8988T (cell line): ENCODE measurements at places on chromosomes 5 and 9.
A peak's percentile ranks its signal among the peaks of the same experiment; 100 is the strongest.

DNA sequence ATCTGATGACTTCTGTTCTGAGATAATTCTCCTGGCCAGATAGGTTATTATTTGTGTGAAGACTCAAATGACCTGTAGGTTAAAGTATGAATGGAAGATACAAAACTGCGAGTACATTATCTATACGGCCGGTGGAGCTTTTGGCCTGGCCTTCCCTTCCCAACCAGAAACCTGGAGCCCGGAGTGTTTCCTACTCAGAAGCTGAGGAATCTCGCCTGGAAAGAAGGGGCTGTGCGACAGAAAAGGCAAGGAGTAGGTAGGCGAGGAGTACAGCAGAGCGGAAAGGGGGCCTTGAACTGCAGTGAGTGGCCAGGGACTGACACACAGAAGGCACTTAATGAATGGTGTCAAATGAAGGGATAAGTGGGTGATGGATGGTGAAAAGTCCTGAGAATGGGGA is 34.6 kb downstream of the ANGPTL2 start:
- no peak for DNase-seq

DNA sequence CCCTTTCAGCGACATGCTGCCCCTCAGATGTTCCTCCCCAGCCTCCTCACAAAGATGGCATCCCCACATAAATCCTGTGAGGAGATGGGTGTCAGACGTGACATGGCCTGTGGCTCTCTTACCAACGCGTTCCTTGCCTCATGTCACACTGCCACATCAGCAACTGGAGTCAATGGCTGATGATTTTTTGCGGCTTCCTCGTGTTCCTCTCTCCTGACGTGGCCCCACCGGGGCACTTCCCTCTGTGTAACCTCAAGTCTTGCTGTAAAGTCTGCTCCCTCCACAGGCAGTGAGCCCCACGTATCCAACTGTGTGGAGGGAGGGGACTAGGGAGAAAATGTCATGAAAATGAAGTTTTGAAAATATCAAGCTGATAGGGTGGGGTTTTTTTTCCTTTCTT is 53.2 kb upstream of the SHISAL2B start:
- DNase-seq, result no peak

- no peak for DNase-seq
Measured at GRCh38 chr9:5354184-5354583, 14.5 kb upstream of the RLN1 start.

GRCh38 chr5:160970605-160971191 is 118.7 kb upstream of the ATP10B start:
- DNase-seq, result no peak

DNA sequence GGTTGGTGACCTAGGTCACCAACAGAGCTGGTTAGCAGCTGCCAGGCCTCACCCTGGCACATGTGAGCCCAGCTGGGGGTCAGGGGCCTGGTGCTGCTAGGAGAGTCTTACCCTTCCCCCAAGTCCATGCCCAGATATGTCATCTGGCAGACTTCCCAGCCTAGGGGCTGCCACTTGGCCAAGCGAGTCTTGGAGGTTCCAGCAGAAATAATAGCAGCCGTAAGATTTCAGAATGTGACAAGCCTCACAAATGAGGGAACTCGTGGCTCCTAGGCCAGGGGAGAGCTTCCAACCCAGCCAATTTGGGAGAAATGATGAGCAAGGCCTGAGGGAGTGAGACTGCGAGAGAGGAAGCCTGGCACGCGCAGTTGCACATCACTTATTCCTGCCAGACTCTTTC is 11.1 kb downstream of the URM1 start:
- DNase-seq, result no peak

DNA sequence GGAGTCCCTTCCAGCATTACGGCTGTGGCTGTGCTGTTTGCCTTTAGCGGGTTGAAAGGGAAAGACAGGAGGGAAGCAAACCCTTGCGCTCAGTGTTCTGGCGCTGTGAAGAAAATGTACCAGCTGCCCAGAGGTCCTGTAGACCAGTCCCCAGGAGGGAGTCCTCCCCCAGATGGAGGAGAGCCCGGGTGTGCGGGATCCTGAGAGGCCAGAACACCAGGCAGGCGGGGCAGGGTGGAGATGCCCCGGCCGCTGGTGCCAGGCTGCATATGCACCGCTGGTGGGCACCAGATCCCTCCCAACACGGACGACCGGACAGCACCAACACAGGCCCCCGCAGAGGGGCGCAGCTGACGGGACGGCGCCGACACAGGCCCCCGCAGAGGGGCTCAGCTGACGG is 37.2 kb upstream of the SLC9A3 start:
- no peak for DNase-seq

- DNase-seq, result no peak
Measured at GRCh38 chr5:7415123-7415522, 19.2 kb downstream of the ADCY2 start.

- no peak for DNase-seq
Measured at GRCh38 chr9:115988701-115989100, 164.9 kb upstream of the PAPPA start.

DNA sequence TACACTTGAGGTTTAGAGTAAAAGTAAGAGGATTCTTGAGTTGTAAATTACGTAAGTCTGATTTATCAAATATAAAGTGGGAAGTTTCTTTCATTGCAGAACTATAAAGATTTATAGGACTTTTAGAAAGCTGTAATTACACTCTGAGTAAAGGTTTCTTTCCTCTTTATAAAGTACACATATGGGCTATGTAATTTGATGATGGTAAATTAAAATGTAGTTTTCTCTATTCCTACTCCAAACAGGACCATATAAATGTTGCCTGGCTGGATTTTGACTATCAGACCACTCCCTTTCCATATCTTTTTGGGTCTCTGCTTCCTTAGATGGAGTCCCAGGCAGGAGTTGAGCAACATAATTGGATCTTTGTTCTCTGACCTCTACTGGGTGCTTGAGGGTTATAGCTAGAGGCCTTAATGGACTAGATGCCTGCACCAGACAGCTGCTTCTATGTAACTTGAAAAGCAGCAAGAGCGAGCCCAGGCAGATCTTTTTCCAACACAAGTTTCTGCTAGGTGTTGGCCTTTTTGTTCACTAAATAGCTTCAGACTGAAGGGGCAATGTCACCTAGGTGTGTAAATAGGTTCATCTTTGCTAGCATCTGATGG is 11.4 kb upstream of the TEX48 start:
- DNase-seq, result no peak

GRCh38 chr9:96686638-96687335 is 31.7 kb upstream of the PRXL2C start:
- peak; percentile 63 for DNase-seq

GRCh38 chr9:83032065-83032625 is 30.8 kb downstream of the RASEF start:
- DNase-seq, result no peak

DNA sequence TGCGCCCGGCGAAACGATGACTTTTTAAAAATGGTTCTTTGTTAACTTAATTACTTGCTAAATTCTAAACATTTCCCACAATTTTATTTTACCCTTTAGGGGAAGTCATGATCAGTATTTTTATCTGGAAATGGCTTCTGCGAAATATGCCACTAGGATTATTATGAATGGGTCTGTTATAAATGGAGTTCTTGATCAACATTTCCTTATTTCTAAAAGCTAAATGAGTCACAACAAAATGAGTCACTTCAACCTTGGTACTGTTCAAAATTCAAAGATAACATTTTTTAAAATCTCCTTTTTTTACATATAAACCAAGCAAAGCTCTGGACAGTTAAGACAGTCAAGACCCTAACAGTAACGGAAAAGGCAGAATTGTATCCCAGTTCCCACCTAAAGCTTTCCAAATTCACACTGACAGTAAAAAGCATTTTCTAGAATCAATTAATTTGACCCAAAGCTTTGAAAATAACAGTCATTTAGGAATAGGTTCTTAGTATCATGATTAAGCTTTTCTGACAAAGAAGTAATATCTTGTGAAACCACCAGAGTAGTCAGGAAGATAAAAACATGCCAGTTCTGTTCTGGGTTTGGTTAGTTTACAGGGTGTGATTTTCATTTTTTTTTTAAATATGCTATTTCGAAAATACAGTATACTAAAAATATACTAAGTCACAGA is 81.7 kb downstream of the LHFPL2 start:
- no peak for DNase-seq

- DNase-seq, result no peak
Measured at GRCh38 chr9:117470902-117471301, 56.0 kb upstream of the ASTN2 start.

GRCh38 chr5:12659686-12660085 is 755.4 kb upstream of the CTNND2 start:
- DNase-seq, result no peak

GRCh38 chr9:30410273-30410672 is 1974.2 kb upstream of the ACO1 start:
- DNase-seq, result no peak

DNA sequence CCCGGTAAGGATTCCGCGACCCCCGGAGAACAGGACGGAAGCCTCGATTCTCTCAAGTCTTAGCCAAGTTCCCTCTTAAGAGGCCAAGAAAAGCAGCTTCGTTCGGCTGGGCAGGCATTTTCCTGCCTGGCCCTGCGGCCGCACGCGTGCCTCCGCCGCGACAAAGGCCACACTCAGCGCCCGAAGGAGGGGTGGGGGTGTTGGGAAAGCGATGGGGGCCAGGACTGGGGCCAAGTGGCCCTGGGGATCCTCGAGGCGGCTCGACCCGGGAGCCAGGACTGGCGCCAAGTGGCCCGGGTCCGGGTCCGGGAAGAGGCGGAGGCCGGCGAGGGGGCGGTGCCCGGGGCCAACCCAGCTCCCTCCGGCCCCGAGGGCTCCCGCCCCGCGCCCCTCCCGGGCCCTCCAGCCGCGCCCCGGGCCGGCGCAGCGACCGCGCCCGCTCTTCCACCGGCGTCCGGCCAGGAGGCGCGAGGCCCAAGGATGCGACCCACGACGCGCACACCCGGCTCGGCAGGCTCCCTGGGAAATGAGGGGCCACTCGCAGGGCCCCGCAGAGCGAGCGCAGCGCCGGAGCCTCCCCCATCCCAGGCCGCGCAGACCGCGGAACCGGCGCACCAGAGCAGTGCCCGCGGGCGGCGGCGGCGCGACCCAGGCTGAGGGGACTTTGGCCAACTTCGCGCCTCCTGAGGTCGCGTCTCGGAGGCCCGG is 756 bp downstream of the VAV2 start:
- no peak for DNase-seq

DNA sequence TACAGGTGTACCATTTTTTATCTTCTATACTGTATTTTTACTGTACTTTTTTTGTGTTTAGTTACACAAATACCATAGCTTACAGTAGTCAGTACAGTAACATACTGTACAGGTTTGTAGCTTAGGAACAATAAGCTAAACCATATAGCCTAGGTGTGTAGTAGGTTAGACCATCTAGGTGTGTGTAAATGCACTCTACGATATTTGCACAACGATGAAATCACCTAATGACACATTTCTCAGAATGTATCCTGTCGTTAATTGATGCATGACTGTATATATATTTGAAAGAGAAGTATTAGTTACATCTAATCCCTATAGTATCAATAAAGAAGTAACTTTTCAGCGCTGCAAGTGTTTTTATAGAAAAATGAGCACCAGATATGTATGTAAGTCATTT is 138.8 kb downstream of the TRPM6 start:
- no peak for DNase-seq

DNA sequence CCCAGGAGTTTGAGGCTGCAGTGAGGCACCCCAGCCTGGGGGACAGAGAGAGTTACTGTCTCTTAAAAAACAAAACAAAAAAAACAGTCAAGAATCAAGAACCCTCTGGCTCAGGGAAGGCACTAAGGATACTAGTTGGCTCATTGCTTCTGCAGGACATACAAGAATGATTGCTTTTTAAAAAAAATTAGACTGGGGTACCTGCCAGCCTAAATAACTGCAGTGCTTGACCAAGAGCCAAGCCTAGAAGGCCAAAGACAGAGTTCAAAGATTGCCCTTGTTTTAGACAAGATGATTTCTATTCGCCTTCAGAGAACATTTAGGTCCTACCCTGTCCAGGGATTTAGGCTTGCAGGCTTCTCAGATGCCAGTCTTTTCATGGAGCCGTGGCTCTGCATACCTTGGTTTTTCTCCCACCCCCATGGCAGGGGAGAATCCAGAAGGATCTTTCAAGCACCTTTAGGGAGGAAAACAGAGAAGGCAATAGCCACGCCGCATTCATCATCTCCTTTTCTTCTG is 93.7 kb upstream of the IL6ST start:
- DNase-seq, result no peak

DNA sequence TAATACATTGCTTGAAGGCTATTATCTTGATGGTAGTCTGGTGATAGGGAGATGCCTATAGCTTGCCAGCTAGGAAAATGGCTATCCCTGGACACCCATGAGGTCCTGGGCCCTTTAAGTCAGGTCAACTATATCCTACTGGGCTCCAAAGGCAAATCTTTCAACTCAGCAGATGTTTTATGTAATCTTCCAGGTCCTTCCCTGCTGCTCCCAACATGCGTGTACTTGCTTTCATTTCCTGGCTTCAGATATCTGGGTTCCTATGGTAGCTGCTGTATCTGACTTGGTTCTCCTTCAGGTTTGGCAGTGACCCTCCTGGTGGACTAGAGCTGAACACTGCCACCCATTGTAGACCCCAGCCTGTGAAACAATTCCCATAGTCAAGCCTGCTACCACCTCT is 32.4 kb upstream of the GAS1 start:
- no peak for DNase-seq

DNA sequence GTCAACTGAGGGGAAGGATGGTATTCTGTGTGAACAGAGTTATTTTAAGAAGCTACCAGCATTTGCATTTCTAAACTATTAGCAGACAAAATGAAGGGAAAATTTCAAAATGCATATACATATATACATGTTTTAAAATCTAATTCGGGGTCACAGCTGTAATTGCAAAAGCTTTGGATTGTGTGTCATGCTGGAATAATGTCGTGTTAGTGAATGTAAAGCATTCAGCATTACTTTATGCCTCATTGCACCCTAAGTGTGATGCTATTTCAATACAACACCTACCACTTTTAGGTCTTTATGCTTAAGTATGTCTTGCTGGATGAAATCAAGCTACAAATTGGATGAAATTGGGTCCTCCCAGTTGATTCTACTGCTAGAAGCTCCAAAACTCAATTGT is 687.6 kb upstream of the MEF2C start:
- DNase-seq, result no peak

- no peak for DNase-seq
Measured at GRCh38 chr9:20361229-20361628, 261.1 kb downstream of the MLLT3 start.

DNA sequence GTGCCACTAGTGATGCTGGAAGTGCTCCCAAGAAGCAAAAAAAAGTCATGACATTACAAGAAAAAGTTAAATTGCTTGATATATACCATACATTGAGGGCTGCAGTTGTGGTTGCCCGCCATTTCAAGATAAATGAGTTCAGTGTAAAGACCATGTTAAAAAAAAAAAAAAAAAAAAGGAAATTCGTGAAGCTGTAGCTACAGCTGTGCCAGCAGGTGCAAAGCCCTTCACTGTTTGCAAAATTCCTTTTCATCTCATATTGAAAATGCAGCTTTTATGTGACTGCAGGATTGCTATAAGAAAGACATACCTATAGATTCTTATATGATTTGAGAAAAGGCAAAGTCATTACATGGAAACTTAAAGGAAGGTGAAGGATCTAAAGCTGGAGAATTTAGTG is 179.6 kb upstream of the POU5F2 start:
- DNase-seq, result no peak

DNA sequence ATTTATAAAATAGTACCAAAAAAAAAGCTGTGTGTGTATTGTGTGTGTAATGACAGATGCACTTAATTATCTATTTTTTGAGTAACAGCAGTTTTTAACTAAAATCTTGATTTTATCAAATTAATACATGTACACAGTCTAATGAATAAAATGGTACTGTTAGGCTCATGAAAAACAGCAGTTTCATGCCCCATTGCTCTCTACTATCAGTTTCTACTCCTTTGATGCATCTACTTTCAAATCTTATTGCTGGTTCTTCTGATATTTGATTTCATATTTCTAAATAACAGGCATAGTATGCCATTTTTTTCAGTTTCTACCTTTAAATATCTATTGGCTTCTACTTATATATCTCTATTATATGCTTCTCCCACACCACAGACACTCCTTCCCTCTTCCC is 117.4 kb downstream of the CCDC171 start:
- DNase-seq, result no peak
